Natural killer cell (primary cell): ENCODE measurements at places on chromosomes 5 and 9.

DNA sequence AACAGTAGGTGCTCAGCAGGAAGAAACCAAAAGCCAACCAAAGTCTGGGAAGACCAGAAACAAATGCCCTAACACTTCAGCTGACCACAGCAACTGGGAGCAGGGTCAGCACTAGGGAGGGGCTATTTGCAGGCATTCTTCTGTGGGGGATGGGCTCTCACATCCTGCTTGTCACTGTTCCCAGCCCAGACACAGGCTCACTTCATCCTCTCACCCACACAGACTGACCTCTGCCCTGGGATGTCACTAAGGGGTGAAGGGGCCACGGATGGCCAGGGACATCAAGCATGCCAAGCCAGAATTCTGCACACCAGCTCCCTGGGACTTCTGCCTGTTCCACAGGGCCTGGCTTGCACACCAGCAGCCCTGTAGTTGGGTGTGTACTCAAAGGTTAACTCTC is 28.7 kb downstream of the GFRA3 start:
- no peak for DNase-seq

DNA sequence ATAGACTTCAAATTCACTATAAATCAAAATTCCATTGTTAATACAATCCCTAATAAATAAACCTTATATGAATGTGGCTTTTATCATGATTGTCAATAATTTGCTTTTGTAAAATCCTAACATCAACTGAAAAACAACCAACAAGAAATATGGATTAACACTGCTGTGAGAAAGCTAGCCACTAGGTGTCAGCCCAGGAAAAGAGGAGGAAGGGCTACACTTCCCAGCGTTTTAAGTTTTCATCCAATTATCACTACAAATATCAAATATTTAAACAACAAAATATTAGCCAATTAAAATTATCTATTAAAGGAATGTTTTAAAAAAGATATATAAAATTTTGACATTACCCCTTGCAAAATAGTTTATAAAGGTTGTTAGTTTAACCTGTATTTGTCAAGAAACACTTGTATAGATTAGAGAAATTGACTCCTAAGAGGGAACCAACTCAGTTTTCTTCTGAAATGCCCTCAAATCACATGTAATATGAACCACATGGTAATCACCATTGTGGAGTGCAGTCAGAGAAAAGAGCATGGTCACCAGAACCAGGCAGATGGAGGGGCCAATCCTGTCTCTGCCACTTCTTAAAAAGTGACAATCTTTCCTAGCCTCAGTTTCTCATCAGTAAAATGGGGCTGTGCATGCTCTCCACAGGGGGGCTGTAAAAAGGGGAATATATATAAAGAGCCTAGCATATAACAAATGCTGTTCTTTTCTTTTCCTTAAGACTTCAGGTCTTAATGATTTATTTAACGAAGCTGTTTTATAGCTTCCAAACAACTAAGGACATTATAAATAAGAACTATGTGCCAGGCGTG is 188.2 kb downstream of the CRB2 start:
- peak; percentile 52 for DNase-seq

DNA sequence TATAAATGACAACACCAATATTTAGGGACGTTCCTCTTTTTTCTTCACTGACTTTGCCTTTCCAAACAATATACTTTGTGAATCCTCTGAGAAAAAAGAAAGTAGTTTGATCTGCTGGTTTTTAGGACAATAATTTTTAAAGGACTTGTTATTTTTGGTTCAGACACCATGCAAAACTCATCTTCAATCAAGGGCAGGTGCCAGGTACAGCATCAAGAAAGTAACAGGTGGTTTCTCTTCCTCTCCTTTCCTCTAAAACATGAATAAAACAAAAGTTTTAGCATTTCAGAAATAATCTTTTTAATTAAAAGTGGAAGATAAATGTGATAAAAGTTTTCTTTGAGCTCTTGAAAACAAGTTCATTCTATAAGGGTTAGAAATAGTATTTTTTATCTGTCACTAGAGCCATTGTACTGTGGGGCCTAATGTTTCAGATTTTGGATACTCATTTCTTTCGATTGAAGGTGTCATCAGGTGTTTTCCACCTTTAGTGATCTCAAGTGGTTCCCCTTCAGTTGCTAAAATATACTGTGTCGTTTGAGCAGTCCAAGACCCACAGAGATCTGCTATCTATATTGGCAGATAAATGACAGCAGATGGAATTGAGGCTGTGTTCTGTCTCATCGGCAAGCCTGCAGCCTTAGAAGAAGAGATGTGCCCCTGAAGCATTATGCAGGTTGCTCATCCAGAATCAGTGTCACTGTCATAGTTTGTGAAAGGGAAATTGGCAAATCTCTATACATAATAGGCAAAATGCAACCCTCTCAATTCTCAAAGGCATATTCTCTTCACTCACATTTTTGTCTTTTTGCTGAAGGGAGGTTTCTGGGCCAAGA is 499.7 kb downstream of the PDE4D start:
- no peak for DNase-seq

DNA sequence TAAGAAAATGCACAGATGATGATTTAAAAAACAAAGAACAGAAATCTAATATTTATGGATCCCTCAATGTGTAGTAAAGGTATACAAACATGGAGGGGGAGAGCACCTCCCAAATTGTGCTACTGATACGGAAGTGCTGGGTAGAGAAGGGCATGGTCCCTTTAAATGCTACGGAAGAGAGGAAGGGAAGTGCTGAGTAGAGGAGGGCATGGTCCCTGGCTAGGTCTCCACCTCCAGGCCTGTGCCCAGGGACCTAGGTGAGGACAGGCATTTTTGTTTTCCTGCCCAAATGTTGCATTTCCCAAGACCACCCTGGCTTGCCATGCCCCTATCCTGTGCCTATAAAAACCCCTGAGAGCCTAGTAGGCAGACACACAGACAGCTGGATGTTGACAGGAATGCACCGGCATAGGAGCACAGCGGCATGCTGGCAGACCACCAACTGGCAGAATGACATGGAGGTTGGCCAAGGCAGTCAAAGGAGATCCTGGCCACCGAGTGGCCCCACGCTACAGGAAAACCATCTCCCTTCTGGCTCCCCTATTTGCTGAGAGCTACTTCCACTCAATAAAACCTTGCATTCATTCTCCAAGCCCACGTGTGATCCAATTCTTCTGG is 62.1 kb upstream of the SPDL1 start:
- no peak for DNase-seq

GRCh38 chr5:34811706-34812105 is 27.3 kb upstream of the TTC23L start:
- DNase-seq, result no peak

DNA sequence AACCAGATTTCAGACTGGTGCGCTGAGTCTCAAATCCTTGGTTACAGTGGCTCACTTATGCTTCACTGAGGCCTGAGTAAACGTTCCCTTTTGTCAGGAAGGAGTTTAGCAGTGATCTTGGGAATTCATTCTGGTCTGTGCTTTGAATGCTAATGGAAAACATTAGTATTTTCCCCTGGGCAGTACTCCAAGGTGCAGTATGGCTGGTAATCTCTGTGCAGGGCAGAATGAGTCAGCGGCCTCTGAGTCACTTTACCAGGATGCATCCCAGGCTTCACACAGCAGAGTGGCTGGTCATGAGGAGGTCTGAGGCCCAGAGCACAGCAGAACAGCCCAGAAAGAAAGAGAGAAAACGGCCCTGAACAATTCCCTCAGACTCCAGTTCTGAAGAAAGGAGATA is 54.0 kb downstream of the PCA3 start:
- DNase-seq, result no peak

DNA sequence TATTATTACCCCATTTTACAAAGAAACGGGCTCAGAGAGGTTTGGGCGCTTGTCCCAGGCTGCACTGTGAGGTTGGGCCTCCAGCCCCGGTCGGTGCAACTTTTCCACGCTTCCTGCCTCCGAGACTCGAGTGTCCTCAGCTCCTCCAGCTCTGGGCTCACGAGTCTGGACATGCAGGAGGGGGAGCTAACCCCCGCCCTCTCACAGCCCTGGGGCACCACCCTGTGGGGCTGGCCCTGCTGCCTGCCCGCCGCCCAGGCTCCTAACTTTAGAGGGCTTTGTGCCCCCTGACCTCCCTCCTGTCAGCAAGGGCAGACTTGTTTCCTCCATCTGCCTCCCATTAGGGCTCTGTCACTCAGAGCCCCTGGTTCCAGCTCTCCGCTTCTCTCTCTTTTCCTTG is 4.3 kb upstream of the ASB6 start:
- DNase-seq, result no peak

DNA sequence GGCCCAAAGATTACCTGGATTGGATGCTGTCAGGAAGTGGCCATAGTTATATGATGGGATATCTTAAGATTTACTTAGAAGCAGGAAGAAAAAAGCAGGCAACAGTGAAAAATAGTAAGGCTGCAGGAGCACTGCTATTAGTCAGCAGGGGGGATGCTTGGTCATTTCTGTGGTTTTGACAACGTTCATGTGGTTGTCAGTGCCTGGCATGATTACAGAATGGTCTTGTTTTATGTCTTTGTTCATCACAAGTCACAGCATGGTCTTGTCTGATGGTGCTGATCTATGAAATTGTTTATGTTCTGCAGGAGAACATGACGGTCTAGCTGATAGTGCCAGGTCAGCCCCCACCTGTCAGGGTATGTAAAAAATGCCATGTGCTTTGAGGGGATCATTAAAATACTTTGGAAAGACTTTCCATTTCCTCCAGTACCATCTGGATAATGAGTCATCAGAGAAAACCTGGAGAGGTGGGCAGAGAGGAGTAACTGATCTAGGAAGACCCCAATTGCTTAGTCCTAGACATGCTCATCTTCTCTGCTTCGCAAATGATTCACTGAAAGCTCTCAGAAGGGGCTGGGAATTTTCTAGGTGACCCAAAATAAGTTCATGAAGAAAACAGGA is 48.5 kb downstream of the PLGRKT start:
- peak; percentile 6 for DNase-seq

- DNase-seq, result no peak
These were observed 111.2 kb upstream of the IL12B start for GRCh38 chr5:159441441-159441840.

DNA sequence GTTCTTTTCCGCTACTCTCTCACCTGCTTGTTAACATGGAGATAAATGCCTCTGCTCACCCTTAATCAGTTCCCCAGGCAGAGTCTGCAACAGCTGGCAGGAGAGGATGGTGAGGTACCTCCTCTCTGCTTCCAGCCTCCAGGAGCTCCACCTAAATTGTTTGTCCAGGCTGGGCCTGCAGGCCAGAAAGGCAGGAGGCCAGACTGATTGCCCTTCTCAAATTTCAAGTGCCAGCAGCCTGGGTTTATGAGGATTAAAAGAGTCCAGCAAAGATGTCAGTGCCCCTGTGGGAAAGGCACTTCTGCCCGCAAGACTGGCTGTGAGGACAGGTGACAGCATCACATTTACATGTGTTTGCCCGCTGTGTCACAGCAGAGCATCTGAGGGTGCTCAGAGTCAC is 19.8 kb downstream of the CORO2A start:
- no peak for DNase-seq

- DNase-seq, result no peak
These were observed 279.1 kb downstream of the TRIM32 start for GRCh38 chr9:116966199-116966598.
